Activated naive CD8-positive, alpha-beta T cell treated with anti-CD3 and anti-CD28 coated beads, Interleukin-2, amount 10 ng/mL, durations not matched to agents 7 days and 5 days (primary cell): ENCODE measurements at places on chromosomes 1 and 21. TPM values are rescaled to one million over a fixed set of nuclear protein-coding genes. Genes with fewer than 3 reads are reported as not detected.

Gene CASQ1
- not detected for total RNA-seq

- DNase-seq: no peak
These were observed 425.5 kb downstream of the KCTD3 start for GRCh38 chr1:215992620-215993019.

GRCh38 chr1:119266386-119266785 lies 102.2 kb upstream of the HAO2 start:
- no peak for DNase-seq

GRCh38 chr1:66365635-66366034 lies 168.3 kb upstream of the SGIP1 start:
- DNase-seq: no peak

Gene SLAMF9
- not detected for total RNA-seq
